ENCODE measurements at places on chromosomes 11 and 22. TPM values are rescaled to one million over a fixed set of nuclear protein-coding genes. Genes with fewer than 3 reads are reported as not detected.

Gene ACTN3
- not detected for total RNA-seq

Gene RFPL3
- not detected for total RNA-seq

Gene TRIM49
- total RNA-seq, result not detected

Gene HEPHL1
- 4.4 TPM for total RNA-seq

Gene OR5P2
- not detected for total RNA-seq

Gene XRRA1
- 17.8 TPM for total RNA-seq

Gene APOL5
- not detected for total RNA-seq

Gene GNAZ
- total RNA-seq, result 0.43 TPM

Gene OR8G5
- not detected for total RNA-seq

Gene CASP1
- 32.0 TPM for total RNA-seq

Gene BATF2
- total RNA-seq, result 1.8 TPM

Data from placental pericyte (primary cell).